ENCODE measurements at places on chromosomes 12 and 14. TPM values are rescaled to one million over a fixed set of nuclear protein-coding genes. Genes with fewer than 3 reads are reported as not detected.

Gene DPF3
- 6.0 TPM for polyA plus RNA-seq

Gene NR1H4
- polyA plus RNA-seq, result not detected

Gene LRRC10
- polyA plus RNA-seq, result not detected

Gene HOXC6
- polyA plus RNA-seq, result not detected

Gene HOXC4
- 2.3 TPM for polyA plus RNA-seq

Gene SIX1
- not detected for polyA plus RNA-seq

Gene SERPINA10
- polyA plus RNA-seq, result not detected

Gene CLEC6A
- polyA plus RNA-seq, result not detected

Gene GUCY2C
- polyA plus RNA-seq, result 0.85 TPM

Gene PDE3A
- not detected for polyA plus RNA-seq

Gene IGFBP6
- polyA plus RNA-seq, result 1.0 TPM

Gene PLEKHD1
- polyA plus RNA-seq, result 0.11 TPM

Gene WNT1
- polyA plus RNA-seq, result 0.19 TPM

Gene APOLD1
- polyA plus RNA-seq, result 0.23 TPM

Gene TMTC1
- polyA plus RNA-seq, result not detected

Gene FAM181A
- polyA plus RNA-seq, result not detected

Gene GRIP1
- not detected for polyA plus RNA-seq

Gene A2ML1
- not detected for polyA plus RNA-seq

Gene CCDC63
- polyA plus RNA-seq, result not detected

Gene BCL7A
- polyA plus RNA-seq, result 18.7 TPM

Gene BIN2
- 93.8 TPM for polyA plus RNA-seq

Gene PTPN21
- polyA plus RNA-seq, result not detected

Gene C14orf39
- polyA plus RNA-seq, result not detected

Gene GYS2
- polyA plus RNA-seq, result not detected

Gene MSI1
- polyA plus RNA-seq, result not detected

Gene TMEM229B
- 7.0 TPM for polyA plus RNA-seq

Gene MIP
- not detected for polyA plus RNA-seq

Gene TMEM117
- polyA plus RNA-seq, result 4.4 TPM

Gene EXOC3L4
- polyA plus RNA-seq, result not detected

Gene CCDC177
- polyA plus RNA-seq, result not detected

Gene BBOF1
- polyA plus RNA-seq, result 2.2 TPM

Gene ATF7
- 14.4 TPM for polyA plus RNA-seq

Gene AHNAK2
- polyA plus RNA-seq, result 0.68 TPM

Gene CD4
- polyA plus RNA-seq, result 6.6 TPM

Gene RAB15
- polyA plus RNA-seq, result 0.58 TPM

Gene FOXA1
- not detected for polyA plus RNA-seq

Gene FAM216A
- 10.5 TPM for polyA plus RNA-seq
